ENCODE measurements at places on chromosomes 5 and 9.

GRCh38 chr9:118961857-118962256, 407.4 kb downstream of the BRINP1 start:
- DNase-seq: no peak

- no peak for DNase-seq
Measured at GRCh38 chr9:19512103-19512832, 103.5 kb downstream of the ACER2 start.

DNA sequence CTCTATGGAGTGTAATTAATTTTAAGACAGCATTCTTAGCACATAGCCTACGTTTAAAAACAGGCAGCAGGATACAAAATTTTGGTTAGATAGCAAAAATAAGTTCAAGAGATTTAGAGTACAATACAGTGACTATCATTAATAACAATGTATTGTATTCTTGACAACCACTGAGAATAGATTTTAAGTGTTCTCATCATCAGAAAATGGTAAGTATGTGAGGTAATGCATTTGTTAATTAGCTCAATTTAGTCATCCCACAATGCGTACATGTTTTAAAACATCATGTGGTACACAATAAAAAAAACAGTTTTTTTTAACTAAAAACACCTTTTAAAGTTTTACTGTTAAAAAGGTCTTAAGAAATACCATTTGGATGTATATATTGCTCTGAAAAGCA, 94.2 kb downstream of the MUSK start:
- no peak for DNase-seq

DNA sequence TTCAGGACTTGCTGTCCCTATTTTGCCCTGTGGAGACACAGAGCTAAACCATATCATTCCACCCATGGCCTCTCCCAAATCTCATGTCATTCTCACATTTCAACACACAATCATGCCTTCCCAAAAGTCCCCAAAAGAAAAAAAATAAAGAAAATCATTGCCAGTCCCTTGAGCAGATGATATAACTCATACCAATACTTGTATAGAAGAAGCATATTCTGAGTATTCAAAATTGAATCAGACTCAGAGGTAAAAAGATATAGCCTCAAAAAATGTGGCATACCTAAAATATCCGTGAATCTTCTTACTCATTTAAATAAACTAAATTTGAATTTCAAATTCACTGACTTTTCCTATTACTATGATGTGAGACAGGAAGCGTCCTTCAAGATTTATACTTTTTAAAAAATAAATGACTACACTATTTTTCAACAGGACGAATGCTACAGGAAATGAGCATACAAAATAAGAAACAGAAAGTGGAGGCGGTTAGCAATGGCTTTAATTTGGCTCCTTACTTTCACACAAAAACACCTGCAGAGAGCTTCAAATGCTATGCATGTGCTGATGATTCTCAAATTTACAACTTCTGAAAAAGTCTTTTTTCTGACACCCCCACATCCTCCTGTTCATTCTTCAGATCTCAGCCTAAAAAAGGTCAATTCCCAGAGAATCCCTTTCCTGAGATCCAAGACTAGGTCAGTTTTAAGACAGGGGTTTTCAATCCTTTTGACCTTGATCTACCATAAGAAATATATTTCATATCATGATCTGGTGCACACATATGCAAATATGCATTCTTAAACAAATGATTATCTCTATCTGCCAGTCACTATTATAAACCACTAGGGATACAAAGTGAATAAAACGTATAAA, 39.6 kb upstream of the DMXL1 start:
- DNase-seq: no peak

- DNase-seq: no peak
Measured at GRCh38 chr9:34594177-34594576, 4.7 kb upstream of the CNTFR start.

DNA sequence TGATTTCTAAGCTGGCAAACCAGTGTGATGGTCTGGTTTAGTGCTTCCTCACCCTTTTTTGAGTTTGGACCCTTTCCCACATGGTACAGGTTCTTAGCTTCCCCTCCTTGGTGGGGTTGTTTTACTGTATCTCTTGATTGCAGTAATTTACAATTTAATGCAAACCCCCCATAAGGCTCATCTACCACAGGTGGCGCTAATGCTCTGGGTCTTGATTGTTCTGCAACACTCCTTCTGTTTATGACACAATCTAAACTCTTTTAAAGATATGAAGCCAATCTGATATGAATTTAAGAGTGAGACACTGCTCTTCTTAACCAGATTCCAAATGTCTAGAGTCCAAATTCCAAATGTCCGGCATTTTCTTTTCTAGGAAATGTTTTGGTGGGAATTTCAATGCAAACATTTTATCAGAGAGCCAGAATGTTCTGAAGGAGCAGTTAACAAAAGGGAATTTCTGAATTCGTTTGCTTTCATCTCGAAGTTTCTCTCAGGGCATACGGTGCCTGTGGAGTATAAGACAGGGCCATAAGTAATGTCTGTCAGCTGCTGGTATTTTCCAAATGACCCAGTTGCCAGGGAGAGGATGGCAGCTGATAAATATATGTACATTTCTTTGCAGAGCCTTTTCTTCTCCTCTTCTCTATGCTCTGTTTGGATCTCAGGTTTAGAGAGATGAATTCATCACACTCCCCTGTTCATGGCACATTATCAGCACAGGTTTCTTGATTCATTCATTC, 246.8 kb downstream of the ARHGAP26 start:
- DNase-seq: no peak

DNA sequence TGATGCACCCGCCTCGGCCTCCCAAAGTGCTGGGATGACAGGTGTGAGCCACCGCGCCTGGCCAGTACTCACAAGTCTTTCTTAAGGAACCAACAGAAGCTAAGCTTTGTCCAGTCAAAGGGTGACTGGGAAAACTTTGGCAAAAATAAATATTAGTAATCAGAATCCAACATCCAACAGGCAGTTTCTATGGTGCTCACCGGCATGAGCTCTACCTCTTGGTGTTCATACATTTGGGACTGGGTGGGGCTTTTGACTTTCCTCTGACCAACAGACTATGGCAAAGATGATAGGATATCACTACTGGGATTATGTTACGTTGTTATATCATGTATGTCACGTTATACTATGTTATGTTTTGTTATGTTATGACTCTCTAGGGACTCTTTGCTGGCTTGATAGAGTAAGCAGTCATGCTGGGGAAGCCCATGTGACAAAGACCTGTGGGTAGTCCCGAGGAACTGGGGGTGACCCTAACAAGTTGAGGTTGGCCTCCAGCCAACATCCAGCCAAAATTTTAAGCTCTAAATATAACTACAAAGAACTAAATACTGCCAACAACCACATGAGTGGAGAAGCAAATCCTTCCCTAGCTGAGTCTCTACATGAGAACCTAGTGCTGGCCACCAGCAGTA, 6.0 kb downstream of the RASGEF1C start:
- DNase-seq: no peak

GRCh38 chr5:150243590-150243989, 46.0 kb downstream of the CAMK2A start:
- DNase-seq: no peak

DNA sequence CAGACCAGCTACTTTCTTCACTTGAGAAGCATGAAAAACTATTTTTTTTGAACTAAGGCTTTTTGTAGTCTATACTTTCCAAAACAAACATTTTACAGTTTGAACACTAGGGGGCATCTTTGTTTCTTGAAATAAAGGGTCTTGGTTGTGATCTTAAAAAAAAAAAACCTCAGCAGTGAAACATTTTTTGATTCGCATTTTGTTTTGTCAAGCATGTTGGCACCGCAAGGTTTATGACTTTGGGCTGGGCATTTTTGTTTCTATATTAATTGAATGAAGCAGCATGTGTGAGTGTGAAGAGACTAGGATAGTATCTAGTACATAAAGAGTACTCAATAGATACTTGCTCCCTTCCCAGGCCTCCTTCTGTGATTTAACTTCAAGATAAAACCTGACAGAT, 31.6 kb upstream of the ACOT12 start:
- DNase-seq: no peak

DNA sequence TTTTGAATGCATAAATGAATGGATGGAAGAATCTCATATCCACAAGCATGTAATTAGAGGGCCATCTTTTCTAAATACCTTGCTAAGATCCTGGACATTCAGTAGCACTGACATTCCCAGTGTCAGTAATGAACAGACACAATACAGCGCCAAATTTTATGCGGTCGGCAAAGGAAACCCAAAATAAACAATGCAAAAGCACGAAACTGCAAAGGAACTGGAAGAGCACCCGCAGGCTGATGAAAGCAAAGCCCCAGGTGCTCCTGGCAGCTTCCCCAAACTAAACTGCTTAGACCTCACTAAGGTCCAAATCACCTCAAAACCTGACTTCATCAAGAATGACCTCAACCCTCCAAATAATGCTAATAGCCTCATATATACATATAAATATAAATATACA, 102.0 kb downstream of the GPR21 start:
- DNase-seq: no peak

DNA sequence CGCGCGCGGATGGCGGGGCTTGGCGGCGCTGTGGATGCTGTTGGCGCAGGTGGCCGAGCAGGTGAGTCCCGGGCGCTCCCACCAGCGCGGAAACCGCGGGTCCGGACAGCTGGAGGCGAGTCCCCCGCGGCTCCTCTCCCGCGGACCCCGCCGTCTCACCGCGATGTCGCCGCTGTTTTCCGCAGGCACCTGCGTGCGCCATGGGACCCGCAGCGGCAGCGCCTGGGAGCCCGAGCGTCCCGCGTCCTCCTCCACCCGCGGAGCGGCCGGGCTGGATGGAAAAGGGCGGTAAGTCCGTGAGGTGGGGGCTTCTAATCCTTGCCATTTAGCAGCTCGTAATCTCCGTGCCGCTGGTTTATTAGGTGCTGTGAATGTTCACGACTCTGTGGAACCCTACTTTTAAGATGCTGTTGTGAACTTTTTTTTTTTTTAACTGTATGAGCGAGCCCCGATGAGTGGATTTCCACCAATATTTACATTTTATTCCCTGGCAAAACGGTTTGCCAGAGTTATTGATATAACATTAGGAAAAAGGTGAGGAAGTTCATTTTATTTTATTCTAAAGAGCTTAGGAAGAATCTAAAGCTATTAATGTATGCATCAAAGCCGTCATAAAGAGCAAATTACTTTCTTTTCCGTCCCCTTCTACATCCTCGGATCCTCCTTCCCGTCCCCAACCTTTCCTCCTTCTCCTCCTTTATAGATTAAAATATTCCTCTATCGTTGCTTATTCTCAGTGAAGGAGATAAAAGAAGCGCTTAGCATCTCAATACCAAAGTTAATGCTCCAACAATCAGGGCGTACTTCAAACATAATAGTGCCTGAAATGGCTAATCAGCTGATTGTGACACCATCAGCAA, 579 bp downstream of the ADAMTS16 start:
- no peak for DNase-seq

DNA sequence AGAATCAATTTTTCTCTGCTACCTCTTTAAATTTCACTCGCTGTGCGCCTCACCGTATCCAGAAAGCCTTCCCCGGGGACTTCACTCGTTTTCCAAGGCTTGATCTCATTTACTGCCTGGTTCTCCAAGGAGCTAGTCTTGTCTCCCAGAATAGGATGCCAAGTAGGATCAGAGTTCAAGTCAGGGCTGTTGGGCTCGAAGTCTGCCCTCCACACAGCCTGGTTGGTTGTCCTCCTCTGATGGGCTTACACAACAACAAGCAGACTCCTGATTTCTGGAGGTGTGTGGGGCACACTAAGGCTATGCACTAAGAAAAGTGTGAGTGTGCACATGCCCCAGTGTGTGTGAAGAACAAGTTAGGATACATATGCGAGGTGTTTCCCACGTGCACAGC, 14.0 kb upstream of the TNIP1 start:
- DNase-seq: no peak

DNA sequence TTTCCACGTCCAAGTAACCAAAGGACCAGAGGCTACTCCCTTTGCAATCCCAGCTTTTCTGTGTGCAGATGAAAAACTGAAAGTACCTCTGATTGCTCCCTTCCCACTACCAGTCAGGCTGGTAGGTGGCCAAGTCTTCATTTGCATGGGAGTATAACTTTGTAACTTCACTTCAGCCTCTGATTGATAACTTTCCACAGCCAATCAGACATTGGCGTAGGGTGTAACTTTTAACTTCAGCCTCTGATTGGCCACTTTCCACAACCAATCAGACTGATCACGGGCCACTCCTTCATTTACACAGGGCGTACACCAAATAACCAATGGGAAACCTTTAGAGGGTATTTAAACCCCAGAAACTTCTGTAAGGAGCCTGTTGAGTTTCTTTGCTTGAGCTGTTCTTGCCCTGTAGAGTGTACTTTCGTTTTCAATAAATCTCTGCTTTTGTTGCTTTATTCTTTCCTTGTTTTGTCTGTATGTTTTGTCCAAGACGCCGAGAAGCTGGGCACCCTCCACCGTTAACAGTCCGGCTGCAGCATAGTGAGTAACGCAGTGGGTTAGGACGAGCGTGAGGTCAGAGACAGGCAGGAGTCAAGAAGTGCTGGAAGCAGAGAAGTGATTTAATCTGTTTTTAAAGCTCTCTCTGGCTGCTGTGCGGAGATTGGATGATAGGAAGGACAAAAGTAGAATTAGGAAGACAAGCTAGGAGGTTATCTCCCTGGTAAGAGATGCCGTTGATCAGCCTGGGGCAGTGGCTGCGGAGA, 3.5 kb upstream of the EXOSC2 start:
- no peak for DNase-seq

- DNase-seq: peak; percentile 73
Measured at GRCh38 chr5:32538031-32538547, 47.3 kb upstream of the SUB1 start.

DNA sequence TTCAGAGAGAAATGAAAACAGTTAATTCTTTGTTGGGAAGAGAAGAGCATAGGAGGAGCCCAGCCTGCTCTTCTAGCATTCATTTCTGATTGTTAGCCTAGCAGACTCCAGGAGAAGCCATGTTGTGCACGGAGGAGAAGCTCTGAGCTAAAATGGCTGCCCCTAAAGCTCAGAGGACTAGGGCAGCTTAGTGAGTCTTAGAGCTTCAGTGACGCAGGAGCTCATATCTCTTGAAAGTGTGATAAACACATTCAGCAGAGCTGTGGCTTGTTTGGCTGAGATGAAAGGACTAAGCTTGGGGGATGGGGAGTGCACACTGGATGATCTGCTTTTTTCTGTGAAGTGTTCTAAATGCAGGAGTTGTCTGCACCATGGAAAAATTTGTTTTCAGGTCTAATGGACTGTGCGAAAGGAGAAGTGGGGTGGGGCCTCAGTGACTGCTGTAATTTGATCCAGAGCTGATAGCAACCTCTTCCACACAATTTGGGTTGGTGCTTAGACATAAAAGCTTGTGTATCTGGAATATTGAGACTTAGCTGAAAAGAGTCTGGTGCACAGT, 58.5 kb downstream of the ZNF462 start:
- DNase-seq: no peak

- no peak for DNase-seq
Measured at GRCh38 chr5:82364497-82364896, 86.3 kb upstream of the RPS23 start.
